ENCODE measurements at places on chromosomes 7 and 10.

- peak; percentile 85 for DNase-seq
These were observed 5.0 kb upstream of the GBX1 start for GRCh38 chr7:151172273-151173141.

- DNase-seq = no peak
These were observed 77.7 kb upstream of the GPR37 start for GRCh38 chr7:124843336-124843735.

- peak; percentile 58 for DNase-seq
These were observed 262.8 kb upstream of the AOAH start for GRCh38 chr7:36986948-36987724.

- no peak for DNase-seq
These were observed 226.5 kb downstream of the INHBA start for GRCh38 chr7:41476460-41476803.

DNA sequence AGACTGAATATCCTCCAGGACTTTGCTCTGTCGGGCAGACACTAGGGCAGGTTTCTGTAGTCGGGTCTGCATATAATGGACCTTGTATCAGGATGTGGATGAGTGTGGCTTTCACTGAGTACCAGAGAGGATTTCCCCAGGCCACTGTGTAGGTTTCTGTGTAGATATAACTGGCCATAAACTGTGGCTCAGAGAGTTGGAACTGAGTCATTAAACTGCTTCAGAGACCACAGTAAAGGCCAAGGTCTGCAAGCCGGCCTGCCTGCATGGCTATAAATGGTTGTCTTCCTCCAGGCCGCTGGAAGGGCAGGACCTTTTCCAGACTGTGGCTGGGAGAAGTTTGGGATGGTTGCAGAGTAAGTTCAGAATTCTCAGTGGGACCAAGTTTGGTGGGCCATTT is 16.9 kb downstream of the ZNF92 start:
- no peak for DNase-seq

DNA sequence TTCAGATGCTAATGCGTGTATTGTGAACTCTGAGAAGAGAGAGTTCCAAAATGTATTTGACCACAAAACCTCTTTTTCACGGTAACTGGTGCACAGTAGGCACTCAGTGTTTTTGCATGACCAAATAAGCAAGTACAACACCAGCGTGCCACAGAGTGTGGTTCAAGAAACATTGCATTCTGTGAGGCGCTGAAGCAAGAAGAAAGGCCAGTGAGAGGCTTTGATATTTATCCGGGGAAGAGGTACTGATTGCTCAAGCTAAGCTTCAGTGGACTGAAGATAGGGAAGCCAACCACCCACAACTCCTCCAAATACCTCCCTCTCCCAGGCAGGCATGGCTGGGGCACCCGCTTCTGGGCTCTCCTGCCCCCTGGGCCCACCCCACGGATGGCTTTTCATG is 611.2 kb downstream of the SDK1 start:
- DNase-seq = no peak

- DNase-seq = no peak
These were observed 8.1 kb downstream of the MAP3K8 start for GRCh38 chr10:30442019-30442606.

GRCh38 chr7:50393547-50394252 is 56.5 kb downstream of the FIGNL1 start:
- no peak for DNase-seq

All from right hindlimb (tissue), 1 donor.